ENCODE measurements at places on chromosomes 16 and 17.
A peak's percentile ranks its signal among the peaks of the same experiment; 100 is the strongest.

- no peak for DNase-seq
These were observed 26.3 kb downstream of the MPG start for GRCh38 chr16:104355-104754.

- DNase-seq, result no peak
These were observed 22.5 kb upstream of the MYO15B start for GRCh38 chr17:75565066-75565465.

DNA sequence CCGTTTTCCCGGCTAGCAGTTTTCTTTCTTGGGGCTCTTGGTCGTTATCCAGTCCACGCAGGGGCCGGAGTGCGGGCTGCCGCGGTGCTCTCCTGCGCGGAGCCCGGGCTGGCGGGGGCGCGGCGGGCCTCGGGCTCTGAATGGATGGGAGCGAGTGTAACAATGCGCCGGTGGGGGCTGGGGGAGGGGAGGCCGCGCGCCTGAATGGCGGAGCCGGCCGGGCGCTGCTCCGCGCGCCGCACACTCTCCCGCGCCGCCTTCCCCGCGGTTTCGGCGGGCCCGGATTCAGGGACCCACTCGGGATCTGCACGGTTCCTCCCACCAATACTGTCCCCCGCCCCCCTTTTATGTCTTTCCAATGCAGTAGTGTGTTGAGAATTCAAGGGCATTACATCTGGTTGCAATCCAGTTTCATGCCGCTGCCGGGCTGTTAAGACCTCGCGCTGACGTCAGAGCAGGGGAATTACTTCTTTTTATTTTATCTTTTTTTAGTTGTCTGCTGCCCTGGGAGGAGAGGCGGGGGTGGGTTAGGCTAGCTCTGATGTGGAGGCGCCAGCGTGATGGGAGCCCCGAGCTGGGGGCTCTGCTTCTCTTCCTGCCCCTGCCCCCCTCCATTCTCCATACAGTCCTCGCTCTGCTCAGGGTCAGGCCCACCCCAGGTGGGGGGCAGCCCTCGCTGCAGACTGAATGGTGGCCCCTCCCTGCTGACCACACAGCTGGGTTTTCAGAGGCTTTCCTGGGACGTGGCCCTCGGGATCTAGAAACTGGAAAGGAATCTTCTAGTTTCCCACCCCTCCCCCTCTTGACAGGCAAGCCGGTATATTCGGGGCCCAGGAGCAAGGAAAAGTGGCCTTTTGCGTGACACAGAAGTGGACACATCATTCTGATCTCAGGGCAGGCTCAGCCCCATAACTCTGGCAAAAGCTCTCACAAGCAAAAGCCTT lies 1.8 kb downstream of the RAI1 start:
- DNase-seq, result peak; percentile 40

DNA sequence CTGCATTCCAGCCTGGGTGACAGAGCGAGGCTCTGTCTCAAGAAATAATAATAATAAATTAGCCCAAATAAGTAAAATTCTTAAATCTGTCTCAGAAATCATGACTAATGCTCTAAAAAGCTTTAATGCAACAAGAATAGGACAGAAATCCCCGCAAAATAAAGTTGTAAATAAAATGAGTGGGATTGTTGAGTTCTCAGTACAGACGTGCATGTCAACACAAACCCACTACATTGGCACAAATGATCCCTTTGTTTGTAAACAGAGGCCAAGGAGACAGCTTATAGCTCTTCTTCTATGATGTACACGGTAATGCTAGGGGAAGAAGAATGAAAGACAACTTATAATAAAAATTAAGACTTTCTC lies 6.0 kb downstream of the STAT5B start:
- no peak for DNase-seq

DNA sequence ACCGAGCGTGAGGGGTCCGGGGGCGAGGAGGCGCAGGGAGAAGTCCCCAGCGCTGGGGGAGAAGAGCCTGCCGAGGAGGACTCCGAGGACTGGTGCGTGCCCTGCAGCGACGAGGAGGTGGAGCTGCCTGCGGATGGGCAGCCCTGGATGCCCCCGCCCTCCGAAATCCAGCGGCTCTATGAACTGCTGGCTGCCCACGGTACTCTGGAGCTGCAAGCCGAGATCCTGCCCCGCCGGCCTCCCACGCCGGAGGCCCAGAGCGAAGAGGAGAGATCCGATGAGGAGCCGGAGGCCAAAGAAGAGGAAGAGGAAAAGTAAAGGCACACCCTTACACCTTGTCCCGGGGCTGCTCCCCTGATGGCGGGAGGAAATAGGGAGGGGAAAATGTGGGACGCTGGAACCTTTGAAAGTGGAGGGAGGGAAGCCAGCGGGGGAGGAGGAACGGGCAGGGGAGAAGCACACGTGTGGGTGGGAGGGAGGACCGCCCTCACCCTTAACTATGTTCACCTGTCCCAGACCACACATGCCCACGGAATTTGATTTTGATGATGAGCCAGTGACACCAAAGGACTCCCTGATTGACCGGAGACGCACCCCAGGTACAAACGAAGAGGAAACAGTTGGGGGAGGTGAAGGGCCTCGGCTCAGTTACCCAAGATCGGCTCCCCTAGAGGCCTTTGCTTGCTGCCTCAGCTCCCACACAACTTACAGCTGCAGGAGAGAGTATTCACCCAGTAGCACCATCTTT lies 916 bp downstream of the PAGR1 start:
- peak; percentile 83 for DNase-seq

- no peak for DNase-seq
These were observed 5.1 kb downstream of the RGS11 start for GRCh38 chr16:270381-271255.

DNA sequence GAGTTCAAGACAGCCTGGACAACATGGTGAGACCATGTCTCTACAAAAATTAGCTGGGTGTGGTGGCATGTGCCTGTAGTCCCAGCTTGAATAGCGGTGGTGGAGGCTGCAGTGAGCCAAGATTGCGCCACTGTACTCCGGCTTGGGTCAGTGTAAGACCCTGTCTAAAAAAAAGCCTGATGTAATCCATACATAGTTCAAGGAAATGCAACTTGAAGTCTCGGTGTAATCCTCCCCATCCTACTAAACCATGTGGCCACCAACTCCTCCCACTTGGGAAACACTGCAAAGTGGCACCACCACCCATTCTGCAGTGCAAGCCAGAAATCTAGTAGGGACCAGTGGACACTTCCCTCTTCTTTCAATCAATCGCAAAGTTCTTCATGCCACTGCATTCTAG lies 5.4 kb upstream of the KPNB1 start:
- no peak for DNase-seq

DNA sequence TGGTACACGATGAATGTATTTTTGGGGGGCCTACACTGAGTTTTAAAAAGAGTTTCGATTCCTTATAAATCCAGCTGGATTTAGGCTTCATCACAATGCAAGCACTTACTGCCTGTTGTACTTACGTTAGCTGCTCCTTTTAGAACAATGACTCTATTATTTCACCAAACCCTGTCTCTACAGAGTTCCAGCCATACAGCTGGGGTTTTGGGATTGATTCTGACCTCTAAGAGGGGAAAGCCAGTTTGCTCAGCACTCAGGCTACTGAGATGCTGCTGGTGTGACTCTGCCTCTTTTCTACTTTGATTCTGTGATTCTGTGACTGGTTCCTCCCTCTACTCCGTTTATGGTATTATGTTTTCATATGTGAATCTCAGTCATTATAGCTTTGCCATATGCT lies 329.7 kb downstream of the ABCC12 start:
- no peak for DNase-seq

GRCh38 chr17:8728971-8729370 lies 15.7 kb downstream of the CCDC42 start:
- DNase-seq, result no peak

GRCh38 chr16:67269766-67270165 lies 9.6 kb upstream of the PLEKHG4 start:
- no peak for DNase-seq

GRCh38 chr16:19885451-19886072 lies 914 bp upstream of the GPRC5B start:
- DNase-seq, result peak; percentile 51

GRCh38 chr16:67228034-67228785 lies 1.3 kb downstream of the TMEM208 start:
- no peak for DNase-seq

DNA sequence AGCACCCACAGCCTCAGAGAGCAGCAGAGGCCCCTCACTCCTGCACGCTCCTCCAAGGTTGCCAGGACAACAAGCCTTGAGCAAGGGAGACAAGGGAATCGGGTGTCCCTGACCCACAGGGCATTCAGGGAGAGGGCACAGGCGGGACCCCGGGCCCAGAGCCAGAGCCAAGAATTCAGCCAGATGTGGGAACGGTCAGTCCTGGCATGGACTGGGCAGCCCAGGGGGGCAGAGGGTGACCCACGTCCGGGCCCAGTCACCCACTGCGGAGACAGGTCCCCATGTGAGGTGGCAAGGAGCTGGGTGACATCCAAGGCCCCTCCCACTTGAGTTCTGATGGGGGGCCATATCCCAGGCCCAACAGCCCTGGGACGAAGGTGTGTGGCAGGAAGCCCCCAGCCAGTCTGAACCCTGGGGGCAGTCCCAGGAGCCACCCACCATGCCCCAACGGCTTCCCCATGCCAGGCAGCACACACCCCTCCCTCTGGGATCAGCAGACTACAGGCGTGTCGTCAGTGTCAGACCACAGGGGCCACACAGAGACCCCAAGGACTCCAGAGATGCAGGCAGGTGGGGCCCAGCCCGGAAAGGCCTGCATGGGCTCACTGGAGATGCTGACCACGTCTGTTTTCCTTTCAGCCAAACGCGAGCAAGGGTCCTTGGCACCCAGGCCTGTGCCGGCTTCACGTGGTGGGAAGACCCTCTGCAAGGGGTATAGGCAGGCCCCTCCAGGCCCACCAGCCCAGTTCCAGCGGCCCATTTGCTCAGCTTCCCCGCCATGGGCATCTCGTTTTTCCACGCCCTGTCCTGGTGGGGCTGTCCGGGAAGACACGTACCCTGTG lies 23.0 kb downstream of the USP6 start:
- peak; percentile 45 for DNase-seq

DNA sequence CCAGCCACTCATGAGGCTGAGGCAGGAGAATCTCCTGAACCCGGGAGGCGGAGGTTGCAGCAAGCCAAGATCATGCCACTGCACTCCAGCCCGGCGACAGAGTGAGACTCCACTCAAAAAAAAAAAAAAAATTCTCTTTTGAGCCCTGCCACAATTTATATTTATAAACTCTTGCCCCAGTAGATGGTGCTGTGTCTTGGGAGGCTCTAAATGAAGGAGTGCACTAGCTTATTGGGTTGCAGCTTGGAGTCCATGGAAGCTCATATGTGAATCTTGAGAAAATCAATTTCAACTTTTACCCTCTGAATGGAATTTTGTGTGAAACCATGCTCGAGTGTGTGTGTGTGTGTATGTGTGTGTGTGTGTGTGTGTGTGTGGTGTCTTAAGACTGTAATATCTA lies 420.1 kb downstream of the HS3ST4 start:
- DNase-seq, result no peak

DNA sequence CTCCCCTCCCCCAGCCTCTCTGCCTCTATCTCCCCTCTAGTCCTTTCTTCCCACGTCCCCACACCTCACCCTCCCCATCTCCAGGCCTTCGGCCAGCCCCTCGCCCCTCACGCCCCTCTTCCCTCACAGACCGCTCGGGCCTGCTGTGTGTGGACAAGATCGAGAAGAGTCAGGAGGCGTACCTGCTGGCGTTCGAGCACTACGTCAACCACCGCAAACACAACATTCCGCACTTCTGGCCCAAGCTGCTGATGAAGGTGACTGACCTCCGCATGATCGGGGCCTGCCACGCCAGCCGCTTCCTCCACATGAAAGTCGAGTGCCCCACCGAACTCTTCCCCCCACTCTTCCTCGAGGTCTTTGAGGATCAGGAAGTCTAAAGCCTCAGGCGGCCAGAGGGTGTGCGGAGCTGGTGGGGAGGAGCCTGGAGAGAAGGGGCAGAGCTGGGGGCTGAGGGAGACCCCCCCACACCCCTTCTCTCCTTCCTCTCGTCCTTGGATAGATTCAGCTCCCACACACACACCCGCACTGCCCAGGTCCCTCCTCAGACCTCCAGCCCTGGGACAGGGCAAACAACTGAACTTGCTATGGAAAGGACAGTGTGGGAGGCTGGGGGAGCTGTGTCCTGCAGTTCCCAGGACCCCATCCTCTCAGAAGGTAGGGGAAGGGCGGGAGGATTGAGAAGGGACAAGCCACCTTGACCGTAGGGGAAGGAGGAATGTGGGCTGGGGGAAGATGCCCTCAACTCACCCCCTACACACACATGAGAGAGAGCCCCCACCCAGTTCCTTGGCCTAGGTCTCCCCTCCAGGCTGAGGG lies 11.1 kb downstream of the NR1D1 start:
- DNase-seq, result no peak

DNA sequence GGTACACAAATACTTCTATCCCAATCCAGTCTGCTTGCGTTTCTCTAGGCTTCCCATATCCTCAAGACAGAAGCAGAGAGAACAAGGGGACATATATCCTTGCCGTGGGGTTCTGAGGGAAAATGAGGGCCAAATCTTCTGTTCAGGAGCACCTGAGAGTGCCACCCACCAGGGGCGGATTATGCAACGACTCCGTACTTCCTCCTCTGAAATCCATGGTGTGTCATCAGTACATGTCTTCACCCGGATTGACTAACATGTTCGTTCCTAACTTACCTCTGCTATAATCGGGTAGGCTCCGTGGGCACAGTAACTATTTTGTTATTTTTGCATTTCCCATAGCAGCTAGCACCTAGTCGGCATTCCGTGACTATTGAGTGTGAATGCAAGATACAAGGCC lies 7.8 kb upstream of the ZNF200 start:
- no peak for DNase-seq

GRCh38 chr16:54934481-54935265 lies 4.0 kb downstream of the IRX5 start:
- no peak for DNase-seq

- DNase-seq, result no peak
These were observed 349.4 kb downstream of the SOX9 start for GRCh38 chr17:72470121-72470705.

- DNase-seq, result no peak
These were observed 134.7 kb upstream of the ELAC2 start for GRCh38 chr17:13152501-13152900.

DNA sequence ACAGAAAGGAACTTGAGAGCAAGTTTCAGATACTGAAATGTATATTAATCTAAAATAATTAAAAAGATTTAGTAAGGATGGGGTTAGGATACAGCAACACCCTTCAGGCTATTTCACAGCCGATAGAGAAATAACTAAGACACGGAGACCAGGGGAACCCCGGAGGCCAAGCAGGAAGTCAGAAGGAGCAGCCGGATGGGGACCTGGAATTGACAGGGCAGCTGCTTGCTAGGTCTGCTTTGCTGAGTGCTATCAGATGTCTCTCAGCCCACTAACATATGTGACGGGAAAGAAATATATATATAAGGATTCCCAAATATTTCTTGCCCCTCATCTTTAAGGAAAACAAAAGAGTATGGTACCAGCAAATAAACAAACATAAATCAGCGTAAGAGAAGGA lies 154.1 kb upstream of the CDH5 start:
- DNase-seq, result no peak

Data from stimulated activated effector memory CD8-positive, alpha-beta T cell treated with anti-CD3 and anti-CD28 coated beads, Interleukin-12 subunit alpha, Interleukin-12 subunit beta, amount 100 ng/mL, for 72 hours (primary cell).